Activated CD8-positive, alpha-beta memory T cell treated with anti-CD3 and anti-CD28 coated beads for 4 hours (primary cell): ENCODE measurements at places on chromosomes 1 and 21.

DNA sequence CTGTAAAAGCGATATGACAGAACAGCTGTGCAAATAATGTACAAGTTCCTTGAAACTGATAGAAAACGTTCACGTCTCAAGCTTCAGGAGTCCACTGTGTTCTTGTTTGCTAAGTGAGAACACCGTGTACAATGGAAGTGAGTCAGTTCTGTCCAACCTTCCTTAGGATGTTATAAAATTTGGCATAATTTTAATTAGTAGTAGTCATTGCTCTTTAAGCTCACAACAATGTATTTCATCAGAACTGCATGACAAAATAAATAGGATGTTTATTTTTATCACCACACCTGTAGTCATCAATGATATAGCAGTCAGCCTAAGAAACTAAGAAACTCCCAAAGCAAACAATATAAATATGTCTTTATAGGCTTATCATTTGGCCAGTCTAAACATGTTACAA, 53.0 kb downstream of the RGS2 start:
- DNase-seq, result no peak

DNA sequence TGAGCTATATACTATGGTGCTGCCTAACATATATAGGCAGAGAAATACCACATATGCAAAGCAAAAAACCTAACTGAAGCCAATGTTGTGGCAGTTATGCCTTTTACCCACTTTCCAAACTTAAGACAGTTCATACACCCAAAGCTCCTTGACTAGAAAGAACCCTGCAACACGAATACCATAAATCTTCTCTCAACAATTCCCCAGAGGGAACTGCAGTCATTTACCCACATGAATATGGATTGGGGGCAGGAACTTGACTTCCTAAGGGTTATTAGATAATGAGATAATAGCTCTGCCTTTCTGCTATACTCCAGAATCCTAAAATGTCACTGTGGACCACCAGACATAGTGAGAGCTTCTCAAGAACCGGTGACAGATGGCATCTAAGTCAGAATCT, 2.9 kb upstream of the ASPM start:
- no peak for DNase-seq

GRCh38 chr1:238961790-238962189, 424.6 kb upstream of the CHRM3 start:
- no peak for DNase-seq

- no peak for DNase-seq
Observed at GRCh38 chr1:247440001-247440620, 17.8 kb downstream of the OR2B11 start.

- DNase-seq, result no peak
Observed at GRCh38 chr1:119549719-119550132, 42.7 kb downstream of the HSD3B1 start.

- DNase-seq, result no peak
Observed at GRCh38 chr1:115837740-115838421, 3.0 kb downstream of the NHLH2 start.

DNA sequence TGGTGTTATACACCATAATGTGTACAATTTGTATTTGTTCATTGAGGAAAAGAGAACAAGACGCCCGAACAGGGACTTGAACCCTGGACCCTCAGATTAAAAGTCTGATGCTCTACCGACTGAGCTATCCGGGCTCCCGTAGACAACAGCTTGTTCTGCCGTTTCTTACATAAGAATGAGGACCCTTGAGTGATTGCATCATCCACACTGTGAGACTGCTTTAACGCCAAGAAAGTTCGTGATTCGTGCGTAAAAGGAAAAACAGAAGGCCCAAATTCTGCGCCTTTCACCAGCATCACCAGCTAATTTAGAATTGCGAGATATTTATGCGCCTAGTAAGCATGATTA, 9.3 kb upstream of the MDM4 start:
- peak; percentile 80 for DNase-seq

- DNase-seq, result no peak
Observed at GRCh38 chr1:47780469-47780995, 216.7 kb downstream of the TRABD2B start.
